ENCODE measurements at places on chromosomes 4 and X.

DNA sequence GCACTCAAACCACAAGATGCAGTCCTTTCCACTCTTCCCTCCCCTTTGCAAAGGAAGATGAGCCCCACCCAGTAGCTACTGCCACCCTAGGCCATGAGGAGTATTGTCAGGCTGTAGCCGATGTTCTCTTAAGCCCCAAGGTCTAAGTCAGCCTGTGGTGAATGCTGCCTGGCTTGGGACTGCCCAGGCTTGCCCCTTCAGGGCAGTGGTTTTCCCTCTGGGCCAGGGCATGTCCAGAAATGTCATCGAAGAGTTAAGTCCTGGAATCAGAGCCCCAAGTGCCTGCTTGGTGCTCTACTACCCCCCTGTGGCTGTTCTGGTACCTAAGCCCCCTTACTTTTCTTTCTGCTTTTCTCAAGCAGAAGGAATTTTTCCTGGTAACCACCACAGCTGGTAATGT lies 11.8 kb upstream of the PGK1 start:
- no peak for DNase-seq

DNA sequence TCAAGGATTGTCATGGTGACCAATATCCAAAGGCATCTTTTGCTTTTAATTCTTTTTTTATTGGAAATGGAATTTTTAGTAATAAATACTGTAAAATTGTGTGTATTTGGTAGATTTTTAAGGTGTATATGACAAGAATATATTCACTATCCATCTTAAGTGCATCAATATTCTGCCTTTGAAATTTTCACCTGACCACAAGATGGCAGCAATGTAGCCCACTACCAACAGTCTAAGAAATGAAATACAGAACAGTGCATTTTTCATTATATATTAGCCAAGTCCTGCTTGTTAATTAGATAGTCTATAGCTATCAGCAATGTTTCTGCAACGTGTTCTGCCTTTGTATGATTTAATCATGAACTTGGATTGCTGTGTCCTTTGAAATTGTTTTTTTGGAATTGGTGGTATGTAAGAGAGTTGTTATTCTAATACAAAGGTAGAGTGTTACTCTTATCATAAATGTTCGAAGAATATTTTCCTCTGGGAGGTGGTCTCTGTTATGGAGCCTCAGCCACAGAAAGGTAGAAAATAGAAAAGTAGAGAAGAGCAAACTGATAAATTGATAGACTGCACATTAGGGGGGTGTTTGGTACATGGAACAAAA lies 38.2 kb downstream of the HPGDS start:
- no peak for DNase-seq

GRCh38 chr4:155245105-155245504 lies 36.7 kb downstream of the NPY2R start:
- DNase-seq: no peak

DNA sequence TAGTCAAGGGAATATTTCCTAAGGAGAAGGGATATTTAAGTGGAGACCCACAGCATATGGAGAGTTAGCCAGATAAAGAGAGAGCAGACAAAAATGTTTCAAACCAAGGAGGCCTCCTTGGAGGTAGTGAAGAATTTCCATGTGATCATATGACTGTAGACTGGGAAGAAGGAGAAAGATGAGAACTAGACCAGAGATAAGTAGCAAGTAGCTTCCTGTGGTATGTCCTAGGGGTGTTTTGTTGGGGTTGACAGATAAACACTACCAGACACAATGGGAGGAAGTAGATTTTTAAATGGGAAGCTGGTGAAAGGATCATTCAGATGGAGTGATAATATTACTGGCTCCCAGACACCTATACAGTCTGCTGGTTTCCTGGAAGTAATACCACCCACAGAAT lies 13.6 kb downstream of the SYAP1 start:
- DNase-seq: no peak

DNA sequence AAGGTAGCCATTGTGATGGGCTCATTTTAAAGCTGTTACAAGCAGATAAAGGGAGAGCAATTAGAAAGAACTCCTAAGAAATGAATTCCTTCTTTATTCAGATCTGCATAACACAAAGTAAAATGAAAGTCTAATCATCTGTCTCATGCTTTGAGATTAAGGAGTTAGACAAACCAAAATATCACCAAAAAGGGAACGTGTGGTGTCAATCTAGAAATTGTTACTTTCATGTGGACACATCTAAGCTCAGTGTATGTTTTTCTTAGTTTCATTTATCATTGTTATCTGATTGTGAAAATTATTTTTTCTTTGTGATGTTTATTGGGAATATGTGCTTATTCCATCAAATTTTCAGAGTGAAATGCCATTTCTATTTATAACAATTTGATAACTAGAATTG lies 80.3 kb downstream of the BANK1 start:
- no peak for DNase-seq

DNA sequence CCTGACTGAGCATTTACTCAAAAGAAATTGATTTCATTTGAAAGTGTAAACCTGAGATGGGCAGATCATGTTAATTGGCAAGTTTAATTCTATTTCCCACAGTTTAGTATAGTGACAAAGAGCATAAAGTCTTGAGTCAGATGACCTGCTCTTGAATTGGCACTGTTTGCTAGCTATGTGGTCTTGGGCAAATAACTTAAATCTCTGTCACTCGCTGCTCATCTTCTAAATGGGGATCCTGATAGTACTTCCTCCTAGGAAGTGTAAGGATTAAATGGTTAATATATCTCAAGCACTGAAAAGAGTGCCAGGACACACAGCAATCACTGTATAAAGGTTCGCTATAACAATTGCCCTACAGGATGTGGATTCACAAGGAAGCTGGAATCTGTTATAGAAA lies 242.8 kb upstream of the JADE1 start:
- DNase-seq: no peak

- DNase-seq: no peak
These were observed 72.7 kb upstream of the H2AZ1 start for GRCh38 chr4:100022792-100023222.

DNA sequence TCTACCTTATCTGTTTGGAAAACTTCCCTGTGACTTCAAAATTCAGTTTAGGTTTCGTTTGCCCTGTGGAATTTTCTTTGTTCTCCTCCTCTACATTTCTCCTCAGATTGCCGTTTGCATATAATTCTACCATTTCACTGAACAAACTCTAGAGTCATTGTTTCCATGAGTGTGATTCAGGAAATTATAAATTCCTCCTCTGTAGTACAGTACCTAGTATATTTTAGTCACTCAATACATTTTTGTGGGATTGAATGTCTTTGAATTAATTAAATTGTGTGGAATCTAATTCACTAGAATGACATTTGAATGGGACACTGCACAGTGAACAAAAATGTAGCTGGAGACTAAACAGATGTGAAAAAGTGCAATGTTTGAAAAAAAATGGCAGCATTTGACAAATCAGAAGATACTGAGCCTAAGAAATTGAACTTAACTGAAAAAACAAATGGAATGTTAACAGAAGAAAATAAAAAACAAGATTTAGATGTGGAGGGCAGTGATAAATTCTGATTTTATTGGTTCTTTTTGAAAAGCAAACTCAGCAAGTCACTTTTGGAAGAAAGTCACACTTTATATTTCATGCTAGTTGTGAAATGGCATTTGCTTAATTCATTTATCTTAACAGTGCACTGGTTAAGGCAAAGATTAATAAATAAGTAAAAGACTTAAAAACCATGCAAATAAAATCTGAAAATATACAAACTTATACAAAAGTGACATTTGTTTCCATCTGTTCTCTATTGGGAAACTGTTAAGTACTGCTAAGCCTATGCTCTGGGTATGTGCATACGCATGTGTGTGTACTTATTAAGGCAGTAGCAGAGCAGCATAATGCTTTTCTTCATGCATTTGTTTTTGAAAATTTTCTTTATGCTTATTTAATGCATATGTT lies 512.3 kb downstream of the FAT4 start:
- no peak for DNase-seq

DNA sequence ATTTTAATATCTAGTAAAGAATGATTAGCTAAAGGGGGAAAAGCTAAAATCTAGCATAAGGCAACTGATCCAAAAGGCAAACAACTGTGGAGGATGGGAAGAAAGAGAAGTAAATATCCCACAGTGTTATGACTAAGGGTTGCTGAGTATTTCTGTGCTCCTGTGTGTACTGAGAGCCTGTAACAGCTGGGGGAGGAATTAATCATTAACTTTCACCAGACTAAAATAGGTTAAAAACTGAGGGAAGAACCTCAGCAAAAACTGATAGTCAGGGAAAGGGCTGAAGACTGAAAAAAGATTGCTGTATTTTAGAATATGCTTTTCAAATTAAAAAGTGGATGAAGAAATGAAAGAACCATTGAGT lies 365.9 kb downstream of the CXXC4 start:
- no peak for DNase-seq

- DNase-seq: no peak
These were observed 214.7 kb downstream of the TRAM1L1 start for GRCh38 chr4:116870686-116871085.

GRCh38 chrX:22481436-22481835 lies 208.7 kb downstream of the CBLL2 start:
- DNase-seq: no peak

DNA sequence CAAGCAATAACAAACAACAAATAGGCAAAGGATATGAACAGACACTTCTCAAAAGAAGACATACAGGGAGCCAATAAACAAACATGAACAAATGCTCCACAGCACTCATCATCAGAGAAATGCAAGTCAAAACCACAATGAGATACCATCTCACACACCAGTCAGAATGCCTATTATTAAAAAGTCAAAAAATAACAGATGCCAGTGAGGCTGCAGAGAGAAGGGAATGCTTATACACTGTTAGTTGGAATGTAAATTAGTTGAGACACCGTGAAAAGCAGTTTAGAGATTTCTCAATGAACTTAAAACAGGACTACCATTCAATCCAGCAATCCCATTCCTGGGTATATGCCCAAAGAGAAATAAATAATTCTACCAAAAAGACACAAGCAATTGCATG lies 129.8 kb upstream of the MAGEB2 start:
- no peak for DNase-seq

DNA sequence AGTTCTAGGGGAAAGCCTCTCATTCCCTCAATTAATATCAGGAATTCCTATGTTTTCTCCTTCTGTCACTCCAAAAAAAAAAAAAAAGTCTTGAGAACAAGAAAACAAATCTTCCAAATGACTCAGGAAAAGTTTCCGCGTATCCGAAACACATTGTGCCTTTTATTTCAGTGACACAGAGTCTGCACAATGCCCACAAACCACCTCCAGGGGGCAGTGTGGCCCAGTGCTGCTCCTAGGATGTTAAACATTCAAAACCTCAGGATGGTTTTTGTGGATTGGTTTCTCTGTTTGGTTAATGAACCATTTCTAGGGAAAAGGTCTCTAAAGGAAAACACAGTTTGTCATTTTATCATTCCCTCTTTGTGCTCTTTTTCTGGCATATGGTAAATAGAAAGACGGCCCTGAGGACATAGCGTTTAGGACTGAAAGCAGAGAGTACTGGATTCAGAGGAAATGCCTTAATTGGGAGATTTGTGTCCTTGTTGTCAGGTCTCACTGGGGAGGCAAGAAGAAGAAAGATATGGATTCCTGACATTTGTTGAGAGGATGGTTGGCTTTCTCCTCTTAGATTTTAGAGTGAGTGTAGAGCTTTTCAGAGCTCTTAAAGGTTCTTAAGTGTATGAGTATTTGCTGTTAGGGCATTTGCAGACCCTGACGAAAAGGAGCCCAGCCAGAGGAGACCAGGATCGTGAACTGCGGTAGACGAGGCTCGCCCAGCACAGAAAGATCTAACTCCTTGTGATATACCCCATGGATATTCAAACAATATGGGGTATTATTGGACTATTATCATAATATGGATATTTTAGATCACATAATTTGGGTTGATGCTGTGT lies 65.7 kb upstream of the MAP9 start:
- peak; percentile 38 for DNase-seq

GRCh38 chr4:76430519-76431388 lies 4.3 kb upstream of the SHROOM3 start:
- no peak for DNase-seq

- DNase-seq: no peak
These were observed 46.5 kb upstream of the FAT4 start for GRCh38 chr4:125268068-125268755.

DNA sequence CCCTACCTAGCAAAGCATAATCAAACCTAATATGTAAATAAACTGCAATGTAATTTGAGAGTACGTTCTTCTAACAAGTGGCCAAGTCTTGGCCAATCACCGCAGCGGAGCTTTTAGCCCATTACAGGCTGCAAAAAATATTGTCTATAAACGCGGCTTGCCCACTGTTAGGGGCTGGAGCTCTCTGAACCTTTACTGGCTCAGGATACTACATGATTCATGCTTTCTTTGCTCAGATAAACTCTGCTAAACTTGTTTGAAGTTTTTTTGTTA lies 990 bp upstream of the HADH start:
- no peak for DNase-seq

GRCh38 chr4:89755220-89755619 lies 81.7 kb downstream of the SNCA start:
- no peak for DNase-seq

- no peak for DNase-seq
These were observed 427.2 kb downstream of the FAT4 start for GRCh38 chr4:125741825-125742452.

DNA sequence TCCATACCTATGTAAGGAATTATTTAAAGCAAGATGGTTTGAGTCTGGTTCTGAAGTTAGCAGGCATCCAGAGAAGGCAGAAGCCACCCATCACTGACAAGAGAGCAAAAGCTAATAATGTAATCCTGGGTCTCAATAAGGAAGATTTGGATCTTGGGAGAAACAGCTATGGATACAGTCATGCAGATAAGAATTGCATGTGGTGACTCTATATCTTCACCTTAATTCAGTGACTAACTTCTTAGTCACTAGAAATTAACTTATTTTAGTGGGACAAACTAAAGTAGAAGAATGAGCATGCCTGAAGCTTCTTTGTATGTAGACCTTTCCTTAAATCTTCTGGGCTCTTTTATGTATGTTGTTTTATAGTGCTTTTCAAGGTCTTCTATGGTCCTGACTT lies 66.6 kb downstream of the ATP10D start:
- DNase-seq: no peak

DNA sequence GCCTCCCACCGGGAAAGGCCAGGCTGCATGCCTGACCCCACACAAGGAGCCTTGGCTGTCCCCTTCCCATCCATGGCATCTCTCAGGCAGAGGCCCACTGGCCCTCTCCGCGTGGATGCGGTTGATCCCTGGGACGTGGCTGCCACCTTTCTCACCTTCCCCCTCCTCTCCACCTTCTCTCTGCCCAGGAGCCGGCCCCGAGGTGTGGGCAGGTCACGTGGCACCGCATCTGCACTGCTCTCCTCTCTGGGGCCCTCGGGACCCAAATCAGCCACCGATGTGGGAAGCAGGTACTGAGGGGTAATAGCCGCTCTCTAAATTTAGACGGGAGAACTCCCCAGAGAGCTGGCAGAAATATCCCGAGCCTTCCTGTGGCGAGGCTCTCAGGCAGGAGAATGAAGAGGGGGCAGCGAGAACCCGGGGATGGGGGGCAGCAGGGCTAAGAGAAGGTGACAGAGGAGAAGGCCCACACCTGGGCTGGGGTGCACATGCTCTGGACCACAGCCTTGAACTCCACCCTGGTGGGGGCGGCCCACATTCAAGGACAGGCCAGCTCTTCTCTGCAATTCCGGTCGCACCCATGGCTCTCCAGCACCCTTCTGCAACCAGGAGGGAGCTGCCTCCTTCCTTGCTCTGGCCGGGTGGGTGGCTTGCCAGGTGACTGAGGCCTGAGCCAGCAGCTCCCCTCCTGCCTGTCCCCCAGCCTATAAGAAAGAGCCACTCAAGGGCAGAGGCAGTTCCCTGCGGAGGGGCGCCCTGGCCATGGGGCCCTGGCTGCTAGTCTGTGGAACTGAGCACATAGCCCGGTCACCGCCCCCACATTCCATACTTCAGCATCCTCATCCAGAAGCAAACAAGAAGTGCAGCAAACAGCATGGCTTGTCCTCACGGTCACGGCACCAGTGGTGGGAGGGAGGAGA lies 9.6 kb upstream of the DUSP9 start:
- DNase-seq: no peak

- DNase-seq: no peak
These were observed 237.6 kb upstream of the HAND2 start for GRCh38 chr4:173767650-173768049.
